ENCODE measurements at places on chromosomes 11 and 22.
A peak's percentile ranks its signal among the peaks of the same experiment; 100 is the strongest.

GRCh38 chr11:7418061-7418460 is 67.2 kb upstream of the OLFML1 start:
- no peak overlapping the region for H3K4me3 ChIP-seq
- H3K4me1 ChIP-seq, result peaks cover 26% of the 10 kb centered on the region
- no peaks in the 10 kb centered on the region for H3K36me3 ChIP-seq
- H3K27ac ChIP-seq, result no peak overlapping the region

DNA sequence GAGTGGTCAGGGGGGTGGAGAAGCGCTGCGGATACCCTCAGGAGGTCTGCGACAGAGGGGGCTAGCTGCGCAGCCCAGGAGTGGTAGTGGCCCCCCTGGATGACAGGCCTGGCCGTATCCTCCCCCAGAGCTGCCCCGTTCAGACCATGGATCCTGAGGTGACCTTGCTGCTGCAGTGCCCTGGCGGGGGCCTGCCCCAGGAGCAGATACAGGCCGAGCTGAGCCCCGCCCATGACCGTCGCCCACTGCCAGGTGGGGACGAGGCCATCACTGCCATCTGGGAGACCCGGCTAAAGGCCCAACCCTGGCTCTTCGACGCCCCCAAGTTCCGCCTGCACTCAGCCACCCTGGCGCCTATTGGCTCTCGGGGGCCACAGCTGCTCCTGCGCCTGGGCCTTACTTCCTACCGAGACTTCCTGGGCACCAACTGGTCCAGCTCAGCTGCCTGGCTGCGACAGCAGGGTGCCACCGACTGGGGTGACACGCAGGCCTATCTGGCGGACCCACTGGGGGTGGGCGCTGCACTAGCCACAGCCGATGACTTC is 505 bp downstream of the NUDT22 start:
- H3K4me3 ChIP-seq, result peak overlapping the region; percentile 81
- H3K27me3 ChIP-seq, result peaks cover 5% of the 10 kb centered on the region
- DNase-seq, result no peak
- peaks cover 3% of the 10 kb centered on the region for H3K4me1 ChIP-seq
- no peaks in the 10 kb centered on the region for H3K36me3 ChIP-seq

GRCh38 chr11:3914805-3915204 is 59.3 kb downstream of the STIM1 start:
- no peak overlapping the region for H3K27ac ChIP-seq
- H3K36me3 ChIP-seq, result no peaks in the 10 kb centered on the region
- H3K4me1 ChIP-seq, result no peaks in the 10 kb centered on the region
- H3K4me3 ChIP-seq, result no peak overlapping the region
- H3K27me3 ChIP-seq, result no peaks in the 10 kb centered on the region

DNA sequence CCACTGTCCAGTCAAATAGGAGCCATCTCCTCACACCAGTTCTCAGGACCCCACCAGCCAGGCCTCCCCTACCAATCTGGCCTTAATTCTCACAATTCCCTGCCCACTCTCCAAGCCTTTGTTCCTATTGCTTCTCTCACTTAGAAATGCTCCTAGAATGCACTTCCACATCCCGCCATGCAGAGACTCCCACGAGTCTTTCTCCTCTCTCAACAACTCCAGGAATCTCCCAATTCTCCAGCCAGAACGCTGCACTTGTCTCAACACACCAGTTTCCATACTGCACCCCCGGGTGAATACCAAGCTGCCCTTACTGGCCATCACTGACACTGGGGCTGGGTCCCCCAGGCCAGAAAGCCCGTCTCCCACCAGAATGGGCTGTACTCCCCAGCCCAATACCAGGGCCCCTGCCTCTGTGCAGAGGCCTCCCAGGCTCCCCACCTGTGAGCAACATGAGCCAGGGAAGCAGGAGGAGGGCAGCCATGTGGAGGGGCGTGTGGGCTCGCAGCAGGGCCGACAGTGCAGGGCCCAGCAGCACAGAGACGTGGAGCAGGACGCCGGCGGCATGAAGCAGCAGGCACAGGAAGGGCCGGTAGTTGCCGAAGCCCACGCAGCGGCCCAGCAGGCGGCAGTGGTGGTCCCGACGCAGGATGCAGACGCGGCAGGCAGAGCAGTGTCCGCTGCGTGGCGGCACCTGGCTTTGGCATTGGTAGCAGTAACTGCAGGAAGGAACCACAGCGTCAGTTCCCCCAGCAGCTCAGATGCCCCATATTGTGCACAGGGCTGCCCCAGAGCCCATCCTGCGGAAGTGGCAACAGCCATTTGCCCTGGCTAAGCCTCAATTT is 2.4 kb downstream of the ZDHHC24 start:
- H3K4me3 ChIP-seq, result peak overlapping the region; percentile 48
- H3K27me3 ChIP-seq, result peaks cover 22% of the 10 kb centered on the region
- DNase-seq, result peak; percentile 63
- H3K27ac ChIP-seq, result peak overlapping the region; percentile 58
- peaks cover 21% of the 10 kb centered on the region for H3K36me3 ChIP-seq
- peaks cover 19% of the 10 kb centered on the region for H3K4me1 ChIP-seq

GRCh38 chr22:49540913-49541692 is 286.6 kb downstream of the BRD1 start:
- no peak overlapping the region for H3K4me3 ChIP-seq
- no peaks in the 10 kb centered on the region for H3K27me3 ChIP-seq
- H3K36me3 ChIP-seq, result no peaks in the 10 kb centered on the region
- peaks cover 7% of the 10 kb centered on the region for H3K4me1 ChIP-seq
- no peak for DNase-seq
- H3K27ac ChIP-seq, result no peak overlapping the region

DNA sequence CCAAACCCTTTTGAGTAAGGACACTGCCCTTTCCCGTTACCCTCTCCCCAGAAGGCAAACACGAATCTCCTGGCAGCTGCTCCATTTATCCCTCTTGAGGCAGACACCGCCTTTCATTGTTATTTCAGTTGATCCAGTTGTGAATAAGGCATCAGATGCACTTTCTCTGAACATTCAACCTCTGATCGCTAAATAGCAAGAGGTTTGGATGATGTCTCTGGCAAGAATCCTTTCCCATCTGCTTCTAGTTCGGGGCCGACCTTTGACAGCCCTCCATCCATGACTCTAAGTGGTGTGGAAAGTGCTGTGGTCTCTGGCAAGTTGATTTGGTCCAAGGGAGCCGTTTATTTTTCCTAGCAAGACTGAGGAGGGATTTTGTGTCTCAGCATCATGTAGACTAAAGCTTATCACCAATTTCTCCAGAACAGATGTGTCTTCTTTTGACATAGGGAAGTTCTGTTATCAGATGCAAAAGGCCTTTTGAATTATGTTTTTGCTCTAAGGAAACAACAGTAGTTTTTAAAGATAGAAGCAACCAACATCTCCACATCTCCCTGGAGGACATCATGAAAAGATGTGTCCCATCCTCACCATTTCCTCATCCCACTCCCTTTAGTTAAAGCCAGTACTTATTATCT is 123.6 kb downstream of the CCDC34 start:
- H3K4me1 ChIP-seq, result no peaks in the 10 kb centered on the region
- DNase-seq, result no peak
- H3K4me3 ChIP-seq, result no peak overlapping the region

DNA sequence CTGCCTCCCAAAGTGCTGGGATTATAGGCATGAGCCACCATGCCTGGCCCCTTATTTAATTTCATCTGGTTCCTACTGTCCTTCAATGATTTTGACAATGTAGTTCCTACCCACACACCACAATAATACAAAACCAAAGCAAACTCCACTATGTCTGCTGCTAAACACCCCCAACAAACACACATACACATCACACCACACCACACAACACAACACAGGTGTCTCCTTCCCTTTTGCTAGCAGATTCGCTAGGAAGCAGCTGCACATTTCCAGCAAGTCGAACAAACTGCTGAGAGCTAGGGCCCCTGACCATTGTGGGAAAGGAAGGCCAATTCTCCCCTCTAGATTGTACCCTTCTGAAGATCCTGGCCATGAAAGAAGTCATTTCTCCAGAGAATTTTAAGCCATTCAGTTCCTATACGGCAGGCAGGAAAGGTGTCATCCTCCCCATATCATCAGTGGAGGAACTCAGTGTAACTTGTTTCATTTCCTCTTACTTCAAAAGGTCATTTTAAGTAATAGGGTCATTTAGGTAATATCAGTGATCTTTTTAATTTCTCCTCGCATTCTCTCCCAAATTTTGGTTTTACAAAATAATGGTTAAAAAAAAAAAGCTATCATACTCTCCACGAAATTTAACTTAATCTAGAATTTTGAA is 18.5 kb downstream of the NUMA1 start:
- H3K27ac ChIP-seq, result no peak overlapping the region
- H3K4me3 ChIP-seq, result no peak overlapping the region
- DNase-seq, result no peak
- H3K36me3 ChIP-seq, result peaks cover 3% of the 10 kb centered on the region

GRCh38 chr11:95516786-95517185 is 272.8 kb downstream of the FAM76B start:
- no peaks in the 10 kb centered on the region for H3K36me3 ChIP-seq
- no peak overlapping the region for H3K27ac ChIP-seq
- H3K27me3 ChIP-seq, result no peaks in the 10 kb centered on the region
- peaks cover 25% of the 10 kb centered on the region for H3K4me1 ChIP-seq
- no peak overlapping the region for H3K4me3 ChIP-seq
- no peak for DNase-seq

DNA sequence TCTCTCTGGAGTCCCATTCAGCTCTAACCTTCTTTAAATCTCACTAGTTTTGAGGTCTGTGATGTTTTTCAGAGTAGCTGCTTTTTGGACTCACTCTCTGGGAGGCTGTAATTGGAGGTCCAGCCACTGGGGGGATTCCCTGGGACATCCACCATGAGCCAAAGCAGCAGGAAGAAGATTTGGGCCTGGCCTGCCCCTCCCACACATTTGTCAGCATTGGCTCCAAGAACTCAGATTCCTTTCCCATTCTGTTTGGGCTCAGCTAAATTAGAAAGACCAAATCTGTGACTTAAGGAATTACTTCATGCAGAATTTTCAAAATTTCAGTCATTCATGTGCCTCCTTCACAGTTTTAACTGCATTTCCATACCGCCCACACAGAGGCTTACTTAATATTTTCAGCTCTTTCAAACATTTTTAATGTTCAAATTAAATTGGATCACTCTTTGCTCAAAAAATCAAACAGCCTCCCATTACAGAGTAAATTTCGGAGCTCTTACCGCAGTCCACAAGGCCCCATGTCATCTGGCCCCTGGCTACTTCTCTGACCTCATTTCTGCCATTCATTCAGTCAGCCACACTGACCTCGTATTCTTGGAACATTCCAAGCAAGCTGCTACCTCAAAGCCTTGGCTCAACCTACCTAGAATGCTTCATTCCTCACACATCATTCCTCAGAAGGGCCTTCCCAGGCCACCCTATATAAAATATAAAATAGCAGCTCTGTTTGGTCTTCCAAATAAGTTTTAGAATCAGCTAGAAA is 54.5 kb upstream of the RRAS2 start:
- H3K36me3 ChIP-seq, result no peaks in the 10 kb centered on the region
- peak; percentile 36 for DNase-seq
- H3K27me3 ChIP-seq, result peaks cover 5% of the 10 kb centered on the region
- peaks cover 31% of the 10 kb centered on the region for H3K4me1 ChIP-seq

- H3K4me3 ChIP-seq, result peak overlapping the region; percentile 71
- no peak overlapping the region for H3K27ac ChIP-seq
- DNase-seq, result no peak
- peaks cover 52% of the 10 kb centered on the region for H3K36me3 ChIP-seq
Observed at GRCh38 chr22:27985323-27986275, 66.5 kb upstream of the PITPNB start.

DNA sequence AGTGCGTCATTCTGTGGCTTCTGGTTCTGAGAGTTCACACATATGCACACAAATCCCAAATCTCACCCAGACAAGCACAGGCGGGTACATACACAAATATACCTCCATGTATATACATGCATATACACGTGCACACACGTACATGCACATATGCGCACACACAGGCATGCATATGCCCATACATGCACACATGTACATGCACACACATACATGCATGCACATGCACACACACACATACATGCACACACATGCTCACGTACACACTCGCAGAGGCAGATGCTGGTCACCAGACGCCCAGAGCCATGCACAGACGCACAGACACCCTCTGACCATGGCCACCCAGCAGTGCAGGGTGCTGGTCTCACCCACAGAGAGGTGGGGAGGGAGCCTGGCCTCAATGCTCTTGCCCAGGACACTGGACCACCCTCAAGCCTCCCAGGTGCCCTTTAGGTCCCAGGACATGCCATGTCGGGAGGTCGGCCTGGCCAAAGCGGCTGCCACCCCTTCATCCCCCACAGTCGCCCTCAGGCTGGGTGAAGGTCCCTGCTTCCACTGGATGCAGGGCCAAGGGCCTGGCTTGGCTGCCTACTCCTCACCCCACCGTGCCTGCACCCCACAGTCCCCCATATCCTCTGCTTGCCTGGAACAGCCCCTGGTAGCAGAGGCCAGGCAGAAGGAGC is 9.5 kb downstream of the DUSP8 start:
- no peak for DNase-seq
- H3K36me3 ChIP-seq, result no peaks in the 10 kb centered on the region
- no peak overlapping the region for H3K27ac ChIP-seq
- H3K4me3 ChIP-seq, result no peak overlapping the region
- H3K27me3 ChIP-seq, result peaks cover 12% of the 10 kb centered on the region

DNA sequence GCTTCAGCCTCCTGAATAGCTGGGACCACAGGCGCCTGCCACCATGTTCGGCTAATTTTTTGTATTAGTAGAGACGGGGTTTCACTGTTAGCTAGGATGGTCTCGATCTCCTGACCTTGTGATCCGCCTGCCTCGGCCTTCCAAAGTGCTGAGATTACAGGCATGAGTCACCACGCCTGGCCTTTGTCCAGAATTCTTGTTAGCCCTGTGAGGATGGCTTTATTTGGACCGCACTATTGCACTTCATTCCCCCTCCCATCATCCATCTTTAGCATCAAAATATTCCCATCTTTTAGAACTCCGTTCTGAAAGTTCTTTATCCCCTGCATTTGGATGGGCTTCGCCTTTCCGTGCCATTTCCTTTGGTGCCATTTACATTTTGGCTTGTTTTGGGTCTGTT is 2.6 kb downstream of the SAMM50 start:
- peaks cover 10% of the 10 kb centered on the region for H3K27me3 ChIP-seq
- peaks cover 27% of the 10 kb centered on the region for H3K4me1 ChIP-seq
- peak overlapping the region; percentile 13 for H3K4me3 ChIP-seq
- H3K27ac ChIP-seq, result peak overlapping the region; percentile 42
- DNase-seq, result no peak
- H3K36me3 ChIP-seq, result no peaks in the 10 kb centered on the region

GRCh38 chr11:69337211-69337721 is 43.3 kb downstream of the MYEOV start:
- no peak for DNase-seq
- no peak overlapping the region for H3K27ac ChIP-seq
- peaks cover 1% of the 10 kb centered on the region for H3K27me3 ChIP-seq

DNA sequence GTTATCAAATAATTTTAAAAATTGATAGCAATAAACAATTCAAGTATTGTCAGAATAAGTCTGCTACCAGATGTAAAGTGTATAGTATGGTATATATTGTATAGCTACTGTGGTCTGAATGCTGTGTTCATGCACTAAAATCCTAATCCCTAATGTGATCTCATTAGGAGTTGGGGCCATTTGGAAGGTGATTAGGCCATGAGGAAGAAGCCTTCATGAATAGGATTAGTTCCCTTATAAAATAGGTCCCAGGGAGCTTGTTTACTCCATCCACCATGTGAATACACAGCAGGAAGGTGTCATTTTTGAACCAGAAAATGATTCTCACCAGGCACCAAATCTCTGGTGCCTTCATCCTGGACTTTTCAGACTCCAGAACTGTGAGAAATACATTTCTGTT is 363.0 kb upstream of the CNTN5 start:
- H3K27ac ChIP-seq, result no peak overlapping the region
- no peaks in the 10 kb centered on the region for H3K27me3 ChIP-seq
- DNase-seq, result no peak
- H3K4me3 ChIP-seq, result no peak overlapping the region
- no peaks in the 10 kb centered on the region for H3K4me1 ChIP-seq

All from endothelial cell (in vitro differentiated cells).